ENCODE measurements at places on chromosomes 16 and 17.

- DNase-seq = no peak
Measured at GRCh38 chr16:7124701-7125100, 207.9 kb upstream of the RBFOX1 start.

DNA sequence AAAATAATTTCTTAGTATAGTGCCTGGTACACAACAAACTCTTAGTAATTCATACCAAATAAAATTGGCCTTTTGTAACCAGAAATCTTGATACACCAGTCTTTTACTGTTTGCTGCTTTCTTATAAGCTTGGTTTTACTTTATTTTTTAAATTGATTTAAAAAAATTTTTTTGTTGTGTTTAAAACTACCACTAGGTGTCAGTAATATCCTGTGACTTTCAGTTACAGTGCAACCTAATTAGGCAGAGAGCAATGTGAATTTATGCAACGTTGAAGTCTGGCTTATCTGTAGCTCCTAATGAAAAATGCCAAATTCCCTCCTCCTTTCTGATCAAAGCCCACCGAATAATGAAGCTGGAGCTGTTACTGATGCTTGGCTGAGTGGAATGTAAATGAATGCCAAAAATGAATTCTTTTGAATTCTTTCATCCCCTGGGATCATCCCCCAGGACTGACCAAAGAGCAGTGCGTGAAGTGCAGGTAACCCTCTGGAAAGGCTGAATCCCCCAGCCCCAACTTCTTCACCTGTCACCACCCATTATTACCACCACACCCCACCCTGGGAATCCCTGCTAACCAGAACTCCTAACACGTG, 3.8 kb downstream of the ERCC4 start:
- no peak for DNase-seq

DNA sequence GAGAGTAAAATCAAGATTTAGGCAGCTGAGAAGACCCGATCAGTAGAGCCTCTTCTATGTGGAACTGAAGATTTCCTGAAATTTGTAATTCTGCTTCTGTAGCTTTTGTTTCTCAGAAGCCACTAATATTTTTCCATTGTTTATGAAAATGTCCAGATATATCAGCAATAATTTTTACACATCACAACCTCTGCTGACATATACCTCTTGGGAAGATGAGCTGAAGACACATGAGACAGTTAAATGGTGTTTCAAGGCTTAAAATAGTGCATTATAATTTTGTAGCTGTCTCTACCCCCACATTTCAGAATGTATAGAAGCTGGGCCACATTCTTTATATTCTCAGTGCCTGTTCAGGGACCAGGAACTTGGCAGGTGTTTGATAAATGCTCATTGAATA, 320.6 kb downstream of the HS3ST4 start:
- DNase-seq = no peak

GRCh38 chr17:1711804-1712203, 1.6 kb upstream of the TLCD2 start:
- DNase-seq = no peak

DNA sequence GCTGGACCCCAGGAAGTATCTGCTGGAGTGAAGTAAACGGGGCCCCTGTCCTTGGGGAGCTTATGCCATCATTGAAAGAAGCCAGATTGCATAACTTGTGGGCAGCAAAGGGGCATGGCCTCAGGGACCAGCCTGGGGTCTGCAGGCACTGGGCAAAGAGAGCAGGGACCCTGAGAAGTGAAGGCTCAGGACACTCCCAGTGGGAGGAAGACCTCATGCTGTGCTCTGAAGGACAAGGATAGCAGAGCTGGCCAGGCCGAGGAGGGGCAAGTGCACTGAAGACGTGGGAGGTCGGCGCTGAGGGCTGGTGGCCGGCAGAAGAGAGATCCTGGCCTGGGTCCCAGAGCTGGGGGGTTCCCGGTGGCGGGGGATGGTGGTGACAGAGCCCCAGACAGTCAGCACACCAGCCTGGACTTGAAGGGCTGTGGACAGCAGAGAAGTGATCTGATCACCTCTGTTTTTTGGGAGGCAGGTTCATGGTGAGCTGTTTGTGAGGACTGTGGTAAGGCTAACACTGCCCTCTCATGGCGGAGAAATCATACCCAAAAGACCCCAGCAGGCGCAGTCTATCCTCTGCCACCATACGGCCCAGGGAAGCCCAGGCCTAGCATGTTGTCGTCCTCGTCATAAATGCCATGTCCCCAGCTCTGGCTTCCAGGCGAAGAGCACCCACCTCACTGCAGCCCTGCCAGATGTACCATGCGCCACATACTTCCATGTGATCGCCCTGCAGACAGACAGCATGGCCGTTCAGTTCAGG, 7.1 kb upstream of the CNP start:
- DNase-seq = no peak

- no peak for DNase-seq
Measured at GRCh38 chr17:74182041-74182723, 21.3 kb upstream of the RPL38 start.

GRCh38 chr17:52470553-52470952, 312.0 kb upstream of the CA10 start:
- no peak for DNase-seq

DNA sequence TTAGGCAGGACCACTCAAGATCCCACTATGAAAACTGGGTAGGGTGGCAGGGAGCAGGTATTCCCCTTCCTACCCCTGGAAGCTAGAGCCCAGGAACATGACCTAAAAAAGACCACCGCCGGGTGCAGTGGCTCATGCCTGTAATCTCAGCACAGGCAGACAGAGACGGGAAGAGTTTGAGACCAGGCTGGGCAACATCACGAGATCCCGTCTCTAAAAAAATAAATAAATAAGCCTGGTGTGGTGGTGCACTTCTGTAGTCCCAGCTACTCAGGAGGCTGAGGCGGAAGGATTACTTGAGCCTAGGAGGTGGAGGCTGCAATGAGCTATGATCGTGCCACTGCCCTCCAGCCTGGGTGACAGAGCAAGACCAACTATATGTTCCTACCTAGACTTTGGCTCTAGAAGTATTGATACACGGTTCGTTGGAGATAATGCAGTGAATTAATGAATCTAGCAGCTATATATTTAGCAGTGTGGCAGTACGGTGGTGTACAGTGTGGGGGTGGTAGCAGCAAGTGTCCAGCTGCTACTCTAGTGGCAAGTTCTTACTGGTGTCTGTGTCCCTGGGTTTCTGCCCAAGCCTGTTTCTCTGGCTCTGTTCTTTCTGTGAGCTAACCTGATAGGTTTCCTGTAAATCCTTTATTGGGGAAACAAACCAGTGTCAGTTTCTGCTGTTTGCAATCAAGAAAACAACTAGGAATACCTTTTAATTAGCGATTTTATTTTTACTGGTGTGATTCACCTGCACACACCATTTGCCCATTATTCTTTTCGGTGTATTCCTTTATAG, 3.3 kb upstream of the USP31 start:
- DNase-seq = no peak

DNA sequence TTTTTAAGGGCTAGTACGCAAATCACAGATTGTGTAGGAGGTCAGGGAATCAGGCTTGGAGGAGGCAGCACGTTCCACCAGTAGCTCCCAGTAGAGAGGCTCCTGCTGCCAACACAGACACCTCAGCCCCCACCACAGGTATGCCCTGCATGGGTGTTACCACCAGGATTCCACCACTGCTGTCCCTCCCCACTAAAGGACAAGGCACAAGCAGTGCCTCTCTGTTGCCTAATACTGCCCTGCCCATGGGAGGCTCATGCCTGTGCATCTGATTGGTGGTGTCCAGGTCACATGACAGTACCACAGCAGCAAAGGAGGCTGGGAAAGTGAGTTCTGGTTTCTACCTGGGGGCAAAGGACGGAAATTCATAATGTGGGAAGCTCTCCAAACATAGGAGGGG, 33.6 kb upstream of the CACNG4 start:
- no peak for DNase-seq

DNA sequence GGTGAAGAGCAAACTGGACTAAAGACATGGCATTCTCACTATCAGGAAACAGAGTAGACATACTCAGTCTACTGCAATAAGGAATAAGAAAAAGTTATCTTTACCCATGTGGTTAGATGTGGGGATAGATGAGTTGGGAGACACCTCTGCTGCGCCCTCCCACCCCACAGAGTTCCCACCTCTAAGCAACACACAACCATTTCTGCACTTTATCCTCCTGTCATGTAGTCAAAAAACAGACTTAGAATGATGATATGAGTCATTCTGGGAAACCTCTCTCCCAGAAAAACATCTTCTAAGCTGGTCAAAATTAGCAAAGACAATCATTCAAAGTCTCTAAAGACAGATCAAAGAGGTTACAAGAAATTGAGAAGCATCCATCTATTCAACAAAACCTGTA, 94.9 kb downstream of the CACNG1 start:
- DNase-seq = no peak

- DNase-seq = no peak
Measured at GRCh38 chr17:5883775-5884665, 186.2 kb upstream of the WSCD1 start.

GRCh38 chr17:8476741-8477140, 41.1 kb downstream of the NDEL1 start:
- DNase-seq = no peak

DNA sequence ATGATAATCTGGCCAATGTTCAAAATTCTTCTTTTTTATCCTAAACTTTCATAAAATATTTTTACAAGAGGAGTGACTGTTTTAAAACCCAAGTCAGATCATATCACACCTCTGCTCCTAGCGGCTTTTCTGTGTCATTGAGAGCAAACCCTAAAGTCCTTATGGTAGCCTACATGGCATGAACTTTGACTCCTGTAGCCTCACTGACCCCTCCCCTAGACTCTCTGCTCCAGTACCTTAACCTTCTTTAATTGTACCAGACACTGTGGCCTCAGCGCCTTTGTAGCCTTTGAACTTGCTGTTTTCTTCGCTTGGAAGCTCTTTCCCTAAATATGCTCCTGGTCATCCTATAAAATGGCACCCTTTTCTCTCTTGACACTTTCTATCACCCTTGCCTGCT, 7.3 kb upstream of the SMPD3 start:
- no peak for DNase-seq

DNA sequence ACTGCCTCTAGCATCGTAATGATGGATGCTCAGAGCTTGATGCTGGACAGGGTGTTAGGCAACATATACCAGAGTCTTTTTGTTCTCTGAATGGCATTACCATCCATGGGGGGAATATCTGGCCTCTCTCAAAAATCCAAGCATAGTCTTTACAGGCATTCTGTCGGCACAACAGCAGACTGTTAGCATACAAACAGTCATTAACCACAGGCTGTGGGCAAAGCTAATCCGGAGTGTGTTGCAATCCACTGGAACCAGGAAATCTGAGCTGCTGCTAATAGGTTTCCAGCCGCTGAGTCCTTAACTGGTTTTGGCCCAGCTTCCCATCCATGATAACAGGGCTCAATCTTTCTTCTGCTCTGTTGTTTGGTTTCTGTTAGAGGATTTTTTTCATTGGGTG, 371.9 kb downstream of the HS3ST3B1 start:
- no peak for DNase-seq

DNA sequence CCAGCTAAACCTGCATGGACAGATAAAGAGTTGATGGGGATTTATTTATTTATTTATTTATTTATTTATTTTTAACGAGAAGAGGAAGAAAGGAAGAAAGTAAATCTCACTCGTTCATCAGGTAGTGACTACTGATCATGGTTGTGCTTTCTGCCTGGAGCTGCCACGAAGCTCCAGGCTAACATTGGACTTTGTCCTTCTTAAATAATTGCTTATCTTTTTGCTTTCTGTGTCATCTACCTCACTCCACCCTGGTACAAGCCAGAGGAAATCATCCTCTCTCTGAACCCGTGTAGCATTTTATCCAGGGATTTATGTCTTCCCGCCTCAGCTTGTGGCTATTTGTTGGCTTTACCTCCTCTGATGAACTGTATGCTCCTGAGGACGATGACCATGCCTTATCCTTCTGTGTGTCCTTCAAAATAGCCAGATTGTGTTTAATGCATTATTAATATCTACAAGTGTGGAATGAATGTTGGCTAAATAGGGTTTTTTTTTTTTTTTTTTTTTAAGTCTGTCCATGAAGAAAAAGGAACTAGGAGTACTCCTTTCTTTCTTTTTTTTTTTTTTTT, 8.0 kb upstream of the SLC12A3 start:
- no peak for DNase-seq

All from stimulated activated CD4-positive, alpha-beta T cell treated with anti-CD3 and anti-CD28 coated beads, Interleukin-12 subunit alpha, Interleukin-12 subunit beta, amount 100 ng/mL, for 48 hours (primary cell).